Hypothalamus (tissue), 51 donors: ENCODE measurements at places on chromosomes 13 and 19.

DNA sequence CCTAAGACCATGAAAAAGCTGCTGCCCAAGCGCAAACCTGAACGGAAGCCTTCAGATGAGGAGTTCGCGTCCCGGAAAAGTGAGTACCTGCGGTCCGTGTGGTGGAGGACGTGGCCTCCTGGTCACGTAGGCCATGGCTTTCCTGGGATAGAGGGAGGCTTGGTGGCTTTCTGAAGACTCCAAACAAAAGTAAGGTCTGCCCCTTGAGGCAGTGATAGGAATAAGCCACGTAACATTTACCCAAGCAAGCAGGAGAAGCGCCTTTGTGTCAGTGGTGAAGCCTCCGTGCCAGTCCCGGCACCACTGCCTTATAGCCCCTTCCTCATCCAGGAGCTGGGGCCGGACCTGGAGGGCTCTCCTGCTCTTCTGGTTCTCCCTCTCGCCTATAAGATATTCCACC is 34.3 kb upstream of the TEX29 start:
- DNase-seq = no peak

DNA sequence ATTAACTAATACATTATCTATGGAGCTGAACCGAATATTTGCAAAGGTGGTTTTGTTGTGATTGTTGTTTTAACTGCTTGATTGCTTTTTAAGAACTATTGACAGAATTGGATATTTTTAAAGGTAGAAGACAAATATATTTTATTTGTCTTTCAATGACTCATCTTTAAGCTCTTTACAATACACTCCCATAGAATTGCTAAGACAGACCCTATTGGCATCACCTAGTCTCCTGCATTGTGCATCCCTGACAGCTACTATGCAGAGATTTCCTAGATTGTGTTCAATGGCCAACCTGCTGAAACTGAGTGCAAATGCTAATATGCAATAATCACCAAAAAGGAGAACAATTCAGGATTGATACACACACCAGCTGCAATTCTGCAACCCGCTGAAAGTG is 19.7 kb upstream of the SCEL start:
- DNase-seq = no peak

DNA sequence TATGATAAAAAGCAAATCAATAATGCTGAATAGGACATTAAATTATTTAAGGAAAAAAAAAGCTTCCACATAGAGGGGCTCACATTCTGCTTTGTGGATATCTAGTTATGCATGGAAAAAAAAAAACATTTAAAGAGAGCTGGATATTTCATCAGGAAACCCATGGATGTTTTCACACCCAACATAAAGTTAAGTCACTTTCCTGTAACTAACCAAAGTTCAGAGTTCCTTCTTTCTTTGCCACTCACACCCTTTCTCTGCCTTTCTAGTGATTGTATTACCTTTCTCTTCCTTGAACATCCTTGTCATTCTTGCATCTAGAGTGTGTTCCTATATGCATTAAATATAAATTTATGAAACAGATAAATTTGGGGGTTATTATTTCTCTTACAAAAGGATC is 47.2 kb downstream of the RFXAP start:
- DNase-seq = no peak

- DNase-seq = no peak
Observed at GRCh38 chr13:114064450-114065140, 67.8 kb downstream of the RASA3 start.

- DNase-seq = no peak
Observed at GRCh38 chr13:112067871-112068539, 1.1 kb downstream of the SOX1 start.

DNA sequence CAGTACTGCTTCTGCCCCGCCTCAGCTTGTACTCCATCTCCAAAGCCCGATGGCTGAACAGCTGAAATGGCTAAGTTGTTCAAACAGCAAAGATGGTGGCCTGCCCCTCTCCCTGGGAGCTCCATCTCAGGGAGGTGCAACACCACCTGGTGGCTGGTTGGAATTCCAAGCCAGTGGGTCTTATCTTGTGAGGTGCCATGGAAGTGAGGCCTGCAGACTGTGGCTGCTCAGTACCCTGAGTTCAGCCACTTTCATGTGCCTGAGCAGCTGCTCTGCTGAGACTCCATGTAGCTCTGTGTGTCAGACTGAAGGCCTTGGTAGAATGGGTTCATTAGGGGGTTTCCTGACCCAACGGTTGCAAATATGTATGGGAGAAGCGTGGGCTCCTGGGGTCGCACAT is 67.3 kb upstream of the SPRY2 start:
- no peak for DNase-seq

DNA sequence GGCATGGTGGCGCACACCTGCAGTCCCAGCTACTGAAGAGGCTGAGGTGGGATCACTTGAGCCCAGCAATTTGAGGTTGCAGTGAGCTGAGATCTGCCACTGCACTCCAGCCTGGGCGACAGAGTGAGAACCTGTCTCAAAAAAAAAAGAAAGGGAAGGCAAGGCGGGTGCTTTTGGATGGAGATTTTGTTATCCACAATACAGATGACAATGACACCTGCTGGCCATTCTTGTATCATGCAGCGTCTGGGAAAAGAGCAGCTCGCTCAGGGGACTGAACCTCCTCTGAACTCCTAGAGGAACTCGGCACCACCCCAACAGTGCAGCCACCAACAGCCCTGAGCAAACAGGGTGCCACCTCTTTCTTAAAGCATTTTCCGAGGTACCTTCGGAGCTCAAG is 22.8 kb downstream of the HAUS8 start:
- DNase-seq = no peak

GRCh38 chr19:13962699-13963602 is 10.6 kb downstream of the DCAF15 start:
- no peak for DNase-seq

- no peak for DNase-seq
Observed at GRCh38 chr19:40341601-40342482, 6.4 kb downstream of the C19orf47 start.

- DNase-seq = no peak
Observed at GRCh38 chr13:110314516-110315245, 7.6 kb downstream of the COL4A2 start.

- DNase-seq = no peak
Observed at GRCh38 chr13:29359181-29359580, 236.3 kb downstream of the SLC7A1 start.

GRCh38 chr13:114164681-114165429 is 14.2 kb upstream of the CFAP97D2 start:
- no peak for DNase-seq

GRCh38 chr19:47057328-47057727 is 8.9 kb upstream of the TMEM160 start:
- no peak for DNase-seq

DNA sequence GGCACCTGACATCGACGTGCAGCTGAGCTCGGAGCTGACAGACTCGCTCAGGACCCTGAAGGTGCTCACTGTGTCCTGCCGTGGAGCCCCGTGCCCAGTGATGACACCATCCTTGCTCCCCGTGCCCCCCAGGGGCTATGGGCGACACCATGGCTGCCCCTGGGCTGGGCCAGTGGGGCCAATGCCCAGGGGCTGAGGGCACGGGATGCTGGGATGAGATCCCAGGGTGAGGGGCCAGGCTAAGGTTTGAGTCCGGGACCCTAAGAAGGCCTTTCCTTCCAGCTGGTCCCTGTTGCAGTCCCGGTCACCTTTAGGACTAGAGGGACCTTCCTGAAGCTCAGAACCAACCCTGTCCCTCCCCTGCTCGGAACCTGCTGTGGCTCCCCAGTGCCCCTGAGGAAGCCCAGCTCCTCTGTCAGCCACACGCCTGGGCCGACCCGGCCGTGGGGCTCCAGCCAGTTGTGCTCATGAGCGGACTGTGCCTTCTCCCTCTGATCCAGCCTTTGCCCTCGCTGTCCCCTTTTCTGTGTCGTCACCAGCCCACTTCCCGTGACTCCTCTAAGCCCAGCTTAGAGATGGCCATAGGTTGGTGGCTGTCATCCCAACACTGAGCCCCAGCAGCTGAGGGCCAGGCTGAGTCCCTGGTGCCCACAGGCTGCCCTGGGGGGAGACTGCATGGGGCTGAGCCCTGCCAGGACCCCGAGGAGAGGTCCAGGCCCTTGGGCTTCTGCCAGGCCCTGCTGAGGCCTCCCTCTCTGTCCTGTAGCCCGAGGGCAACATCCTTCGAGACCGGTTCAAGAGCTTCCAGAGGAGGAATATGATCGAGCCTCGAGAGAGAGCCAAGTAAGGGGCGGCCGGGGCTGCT is 10.6 kb downstream of the NOP53 start:
- no peak for DNase-seq

DNA sequence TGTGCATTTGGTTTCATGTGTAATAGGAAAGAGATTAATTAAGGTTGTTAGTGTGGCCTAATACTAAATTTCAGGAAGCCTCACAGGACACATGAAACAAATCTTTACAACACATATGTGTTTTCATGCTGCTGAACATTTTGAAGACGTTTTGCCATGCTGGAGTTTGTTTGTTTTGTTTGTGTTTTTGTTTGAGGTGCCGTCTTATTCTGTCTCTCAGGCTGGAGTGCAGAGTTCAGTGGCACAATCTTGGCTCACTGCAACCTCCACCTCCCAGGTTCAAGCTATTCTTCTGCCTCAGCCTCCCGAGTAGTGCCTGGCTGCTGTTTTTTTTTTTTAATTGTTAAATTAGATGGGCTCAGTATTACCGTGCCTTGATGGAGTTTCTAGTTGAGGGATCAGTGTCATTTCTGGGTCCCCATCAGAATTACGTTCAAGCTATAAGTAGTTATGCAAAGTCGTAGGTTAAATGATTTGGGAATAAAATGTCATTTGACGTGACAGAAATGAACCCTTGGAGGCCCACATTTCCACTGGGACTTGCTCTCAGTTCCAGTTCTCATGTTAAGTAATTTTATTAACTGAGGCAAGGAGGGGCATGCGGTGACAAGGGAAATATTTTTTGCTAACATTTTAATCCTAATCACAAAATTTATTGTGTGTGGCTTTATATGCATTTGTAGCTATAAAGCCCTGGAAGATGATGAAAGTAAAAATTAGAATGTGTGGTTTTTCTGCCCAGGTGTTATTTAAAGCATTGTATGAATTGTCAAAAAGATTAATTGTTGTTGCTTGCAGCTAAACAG is 196.9 kb downstream of the TM9SF2 start:
- no peak for DNase-seq

DNA sequence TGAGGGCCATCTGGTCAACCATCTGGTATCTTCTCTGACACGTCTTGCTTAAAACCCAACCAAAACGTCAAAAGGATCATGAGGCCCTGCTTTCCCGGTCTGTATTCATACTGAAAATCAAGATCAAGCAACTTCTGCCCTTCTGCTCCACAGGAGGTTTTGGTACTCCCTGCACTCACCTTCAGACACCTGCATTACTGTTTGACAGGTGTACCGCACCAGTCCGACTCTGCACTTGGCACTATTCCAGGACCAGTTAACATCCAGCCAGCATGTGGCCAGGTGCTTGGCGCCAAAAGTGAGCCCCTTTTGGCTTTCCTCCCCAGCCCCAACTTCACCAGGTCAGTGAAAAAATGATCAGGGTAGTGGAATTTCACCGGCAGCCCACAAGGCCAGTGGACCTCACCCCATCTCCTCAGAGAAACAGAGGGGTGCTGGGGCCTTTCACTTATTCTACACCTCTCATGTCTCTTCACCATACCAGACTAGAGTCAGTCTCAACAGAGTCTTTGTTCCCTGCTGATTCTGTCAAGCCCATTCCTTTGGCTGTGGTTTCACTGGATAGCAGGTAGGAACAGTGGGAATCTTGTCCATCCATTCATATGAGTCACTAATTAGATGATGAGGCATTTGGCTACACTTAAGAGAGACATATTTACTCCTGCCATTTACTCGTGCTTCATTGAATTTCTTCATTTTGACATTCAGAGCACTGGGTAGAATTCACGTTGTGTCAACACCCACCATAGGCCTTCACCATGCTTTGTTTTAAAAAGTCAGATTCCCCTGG is 85.3 kb downstream of the ZNF726 start:
- no peak for DNase-seq

DNA sequence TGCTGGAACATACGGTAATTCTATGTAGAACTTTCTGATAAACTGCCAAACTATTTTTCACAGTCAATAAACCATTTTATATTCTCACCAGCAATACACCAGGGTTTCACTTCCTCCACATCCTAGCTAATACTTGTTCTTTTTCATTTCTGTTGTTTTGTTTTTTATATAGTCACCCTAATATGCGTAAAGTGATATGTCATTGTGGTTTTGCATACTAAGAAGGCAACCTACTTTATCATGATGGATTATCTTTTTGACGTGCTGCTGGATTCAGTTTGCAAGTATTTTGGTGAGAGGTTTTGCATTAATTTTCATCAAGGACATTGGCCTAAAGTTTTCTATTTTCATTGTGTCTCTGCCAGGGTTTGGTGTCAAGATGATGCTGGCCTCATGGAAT is 1384.1 kb downstream of the UQCRFS1 start:
- DNase-seq = no peak

DNA sequence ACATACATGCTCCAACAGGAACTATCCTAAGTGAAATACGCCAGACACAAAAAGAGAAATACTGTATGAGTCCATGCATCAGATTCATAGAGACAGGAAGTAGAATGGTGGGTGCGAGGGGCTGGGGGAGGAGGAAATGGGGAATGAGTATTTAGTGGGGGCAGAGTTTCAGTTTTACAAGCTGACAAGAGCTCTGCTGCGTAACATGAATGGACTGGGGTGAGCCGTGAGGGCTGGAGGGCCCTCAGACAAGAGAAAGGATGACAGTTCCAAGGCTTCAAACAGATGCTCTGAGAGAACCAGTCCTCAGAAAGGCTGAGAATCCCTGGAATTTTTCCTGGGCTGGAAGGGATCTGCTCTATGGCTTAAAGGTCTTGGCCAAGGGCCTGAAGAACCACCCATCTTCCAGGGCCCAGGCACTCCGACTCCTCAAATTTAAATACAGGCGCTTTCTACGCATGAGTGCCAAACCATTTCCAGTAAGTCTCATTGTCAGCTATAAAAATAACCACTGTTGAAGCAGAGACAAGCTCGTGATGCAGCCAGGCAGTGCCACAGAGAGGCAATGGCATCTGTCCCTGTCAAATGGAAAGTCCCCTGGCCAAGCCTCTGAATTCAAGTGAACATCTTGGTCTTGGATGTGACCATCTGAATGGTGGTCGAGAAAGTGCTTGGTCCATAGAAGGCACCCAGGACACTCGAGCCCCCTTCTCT is 17.5 kb downstream of the KLF2 start:
- no peak for DNase-seq

DNA sequence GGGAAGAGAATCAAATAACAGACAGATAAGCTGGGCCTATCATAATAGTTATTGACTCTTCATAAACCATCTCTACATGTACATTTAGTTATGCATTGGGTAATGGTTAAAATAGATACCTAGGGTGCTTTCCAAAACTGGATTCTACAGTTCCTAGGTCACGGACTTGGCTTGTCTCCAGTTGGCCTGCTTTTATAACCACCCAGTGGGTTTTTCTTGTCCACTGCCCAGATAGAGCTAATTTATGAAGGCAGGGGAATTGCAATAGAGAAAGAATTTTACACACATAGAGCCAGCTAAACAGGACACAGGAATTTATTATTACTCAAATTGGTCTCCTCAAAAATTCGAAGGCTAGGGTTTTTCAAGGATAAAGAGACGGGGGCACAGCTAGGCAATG is 97.3 kb downstream of the FAM216B start:
- no peak for DNase-seq

- no peak for DNase-seq
Observed at GRCh38 chr19:31118287-31118955, 230.8 kb downstream of the TSHZ3 start.
